ENCODE measurements at places on chromosomes 5 and 9. TPM values are rescaled to one million over a fixed set of nuclear protein-coding genes. Genes with fewer than 3 reads are reported as not detected.

FBXW11 gene
- 51.2 TPM for total RNA-seq

NPDC1 gene
- 64.5 TPM for total RNA-seq

ROR2 gene
- 19.8 TPM for total RNA-seq

DNA sequence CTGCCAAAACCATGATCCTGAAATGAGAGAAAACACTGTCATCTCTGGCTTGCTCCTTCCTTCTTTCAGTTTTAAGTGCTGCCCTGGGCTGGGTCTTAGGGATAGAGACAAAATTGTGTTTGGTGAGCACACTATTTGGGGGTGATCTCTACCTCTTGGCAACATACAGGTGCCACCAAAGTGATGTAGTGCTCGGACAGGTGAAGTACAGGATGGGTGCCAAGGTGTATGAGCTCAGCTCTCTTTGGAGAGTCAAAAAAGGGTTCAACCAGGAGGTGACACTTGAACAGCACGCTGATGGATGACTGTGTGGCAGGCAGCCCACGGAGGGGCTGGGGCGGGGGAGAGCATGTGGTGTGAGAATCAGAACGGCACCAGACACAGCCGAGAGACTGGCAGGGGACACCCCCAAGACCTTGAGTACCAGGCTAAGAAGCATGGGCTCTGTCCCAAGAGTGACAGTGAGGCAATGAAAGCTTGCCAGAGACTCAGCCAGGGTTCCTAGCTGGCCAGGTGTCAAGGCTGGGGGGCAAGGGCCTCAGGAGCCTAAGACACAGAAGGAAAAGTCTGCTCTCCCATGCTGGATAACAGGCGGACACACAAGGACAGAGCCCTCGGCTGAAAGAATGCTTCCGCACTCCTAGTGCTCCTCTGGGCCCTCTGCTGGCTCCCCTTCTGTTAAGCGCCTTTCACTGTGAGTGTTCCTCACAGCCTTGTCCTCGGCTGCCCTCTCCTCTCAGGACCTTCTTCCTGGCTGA is 2.5 kb downstream of the NHP2 start:
- DNase-seq, result no peak

DNA sequence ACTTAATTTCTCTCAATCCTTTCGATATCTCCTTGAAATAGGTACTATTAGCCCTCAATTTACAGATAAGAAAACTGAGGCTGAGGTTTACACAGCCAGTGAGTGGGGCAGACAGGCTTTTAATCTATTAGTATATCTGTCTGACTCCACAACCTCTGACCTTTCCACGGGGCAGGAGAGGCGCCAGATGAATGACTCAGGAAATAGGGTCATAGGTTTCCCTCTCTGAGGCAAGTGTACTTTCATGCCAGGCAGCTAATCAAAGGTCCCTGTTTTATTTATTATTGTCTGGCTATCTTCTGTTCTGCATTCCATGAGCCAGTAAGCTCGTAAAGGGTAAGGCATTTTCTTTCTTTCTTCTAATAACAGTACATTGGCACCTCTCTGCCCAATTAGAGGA is 79.6 kb upstream of the KLF4 start:
- DNase-seq, result no peak

Data from WTC11 (cell line).